ENCODE measurements at places on chromosomes 2 and 18. TPM values are rescaled to one million over a fixed set of nuclear protein-coding genes. Genes with fewer than 3 reads are reported as not detected.

- no peaks in the 10 kb centered on the region for H3K4me1 ChIP-seq
- no peaks in the 10 kb centered on the region for H3K36me3 ChIP-seq
- H3K27ac ChIP-seq: no peak overlapping the region
- no peak overlapping the region for H3K4me3 ChIP-seq
- H3K27me3 ChIP-seq: no peaks in the 10 kb centered on the region
- DNase-seq: no peak
Measured at GRCh38 chr18:30486856-30487255, 555.7 kb downstream of the DSC3 start.

The TMEM169 gene
- total RNA-seq: not detected

The TLX2 gene
- not detected for total RNA-seq

The UCN gene
- not detected for total RNA-seq

The NT5C1B gene
- total RNA-seq: not detected

GRCh38 chr2:8049176-8049575 is 632.7 kb upstream of the ID2 start:
- H3K4me3 ChIP-seq: no peak overlapping the region
- H3K27me3 ChIP-seq: no peaks in the 10 kb centered on the region
- no peaks in the 10 kb centered on the region for H3K4me1 ChIP-seq
- no peak overlapping the region for H3K27ac ChIP-seq
- H3K36me3 ChIP-seq: no peaks in the 10 kb centered on the region

The SLC9A4 gene
- total RNA-seq: 1.3 TPM

Measured in suprapubic skin (tissue), 4 donors.